NCI-H2029 treated with DMSO at 0.1 percent for 48 hours (cell line): ENCODE measurements at places on chromosomes 4 and X.

DNA sequence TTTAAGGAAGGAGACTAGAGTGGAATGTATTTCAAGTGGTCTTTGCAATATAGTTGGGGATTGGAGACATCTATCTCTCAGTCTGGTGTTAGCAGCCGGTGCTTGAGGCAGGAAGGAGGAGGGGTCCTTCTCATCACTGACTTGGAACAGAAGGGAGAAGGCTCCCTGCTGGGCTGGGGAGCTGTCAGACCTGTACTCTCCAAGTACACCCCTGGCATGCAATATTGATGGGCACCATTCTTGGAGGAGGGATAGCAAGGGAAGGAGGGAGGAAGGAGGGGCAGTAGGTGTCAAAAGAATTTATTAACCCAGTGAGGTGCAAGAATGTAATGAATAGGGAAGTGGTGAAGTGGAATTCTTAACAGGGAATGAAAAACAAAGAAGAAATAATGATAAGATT is 338.8 kb downstream of the UNC5C start:
- no peak for DNase-seq

DNA sequence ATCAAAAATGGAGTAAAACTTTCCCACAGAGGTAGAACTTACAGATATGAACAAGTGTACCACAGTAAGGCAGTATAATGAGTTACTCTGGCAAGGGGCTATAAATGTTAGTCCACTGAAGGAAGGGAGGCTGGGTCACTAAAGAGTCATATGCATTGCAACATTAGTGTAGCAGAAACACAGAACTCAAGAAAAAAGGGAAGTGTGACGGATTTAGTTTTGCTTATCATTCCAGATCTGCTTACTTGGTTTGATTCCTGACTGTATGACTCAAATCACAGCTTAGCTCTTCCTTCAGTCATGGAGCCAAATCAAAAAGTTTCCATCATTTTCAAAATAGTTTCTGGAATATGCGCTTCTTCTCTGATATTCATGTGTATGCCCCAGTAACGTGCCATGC is 148.7 kb downstream of the FSTL5 start:
- no peak for DNase-seq

DNA sequence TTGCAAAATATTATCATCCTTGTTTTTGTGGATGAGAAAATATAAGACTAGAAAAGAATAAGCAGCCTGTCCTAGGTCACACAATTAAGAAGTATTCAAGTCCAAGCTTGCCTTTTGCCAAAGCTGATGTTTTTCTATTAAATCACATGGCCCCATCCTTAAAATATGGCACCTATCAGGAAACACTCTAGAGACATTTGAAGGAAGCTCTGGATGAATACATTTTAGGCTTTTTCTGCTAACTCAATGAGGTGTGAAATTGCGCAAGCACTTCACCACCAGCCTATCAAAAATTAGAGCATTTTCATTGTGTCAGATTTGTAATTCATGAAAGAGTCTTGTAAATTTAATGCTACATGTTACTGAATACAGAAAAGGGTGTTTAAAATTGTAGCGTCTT is 251.1 kb upstream of the MAD2L1 start:
- no peak for DNase-seq

GRCh38 chr4:109708990-109709389 is 5.7 kb upstream of the CASP6 start:
- no peak for DNase-seq
